ENCODE measurements at places on chromosomes 3 and 15.

DNA sequence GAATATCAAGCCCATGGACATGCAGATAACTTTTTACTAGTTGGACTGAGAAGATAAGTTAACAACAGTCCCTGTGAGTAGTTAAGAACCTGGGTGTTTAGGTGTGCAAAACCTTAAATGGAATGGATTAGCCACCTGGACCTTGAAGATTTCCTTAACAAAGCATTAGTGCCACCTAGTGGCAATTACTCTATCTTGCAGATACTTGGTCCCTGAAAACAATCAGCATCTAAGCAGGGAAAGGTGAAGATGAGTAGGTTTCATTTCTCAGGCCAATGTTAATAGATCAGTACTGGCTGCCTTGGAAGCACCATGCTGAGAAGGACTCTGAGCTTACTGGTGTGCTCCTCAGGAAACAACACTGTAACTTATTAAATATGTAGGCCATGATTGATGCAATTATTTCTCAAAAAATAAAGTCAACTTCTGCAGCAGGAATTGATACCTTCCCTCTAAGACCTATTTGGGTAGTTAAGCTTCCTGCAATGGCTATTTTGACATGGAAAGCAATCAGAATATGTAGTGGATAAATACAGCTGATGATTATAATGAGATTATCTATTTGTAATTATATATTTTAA, 329.4 kb downstream of the TBC1D5 start:
- DNase-seq: no peak

- no peak for DNase-seq
These were observed 556.6 kb downstream of the FOXP1 start for GRCh38 chr3:71026634-71027578.

- no peak for DNase-seq
These were observed 5.5 kb downstream of the ITIH3 start for GRCh38 chr3:52800079-52800478.

- DNase-seq: no peak
These were observed 21.5 kb upstream of the ZBTB38 start for GRCh38 chr3:141346839-141347238.

GRCh38 chr3:56839784-56840715, 38.3 kb upstream of the ARHGEF3 start:
- DNase-seq: no peak

DNA sequence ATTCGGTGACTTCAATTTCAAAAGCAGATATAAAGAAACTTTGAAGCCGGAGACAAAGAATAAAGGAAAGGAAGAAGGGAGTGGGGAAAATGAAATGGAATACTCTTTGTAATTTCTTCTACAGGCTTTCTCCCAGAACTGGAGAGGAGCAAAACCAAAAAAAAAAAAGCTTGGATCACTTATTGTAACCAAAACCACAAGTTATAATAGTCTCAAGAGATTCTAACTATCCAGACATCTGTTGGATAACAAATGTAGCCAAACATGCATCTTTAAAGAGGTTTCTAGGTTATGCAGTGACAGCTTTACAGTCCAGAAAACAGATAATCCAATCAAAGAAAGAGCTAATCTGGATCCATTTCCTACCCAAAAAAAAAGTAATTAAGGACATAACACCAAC, 36.2 kb downstream of the VGLL3 start:
- no peak for DNase-seq

DNA sequence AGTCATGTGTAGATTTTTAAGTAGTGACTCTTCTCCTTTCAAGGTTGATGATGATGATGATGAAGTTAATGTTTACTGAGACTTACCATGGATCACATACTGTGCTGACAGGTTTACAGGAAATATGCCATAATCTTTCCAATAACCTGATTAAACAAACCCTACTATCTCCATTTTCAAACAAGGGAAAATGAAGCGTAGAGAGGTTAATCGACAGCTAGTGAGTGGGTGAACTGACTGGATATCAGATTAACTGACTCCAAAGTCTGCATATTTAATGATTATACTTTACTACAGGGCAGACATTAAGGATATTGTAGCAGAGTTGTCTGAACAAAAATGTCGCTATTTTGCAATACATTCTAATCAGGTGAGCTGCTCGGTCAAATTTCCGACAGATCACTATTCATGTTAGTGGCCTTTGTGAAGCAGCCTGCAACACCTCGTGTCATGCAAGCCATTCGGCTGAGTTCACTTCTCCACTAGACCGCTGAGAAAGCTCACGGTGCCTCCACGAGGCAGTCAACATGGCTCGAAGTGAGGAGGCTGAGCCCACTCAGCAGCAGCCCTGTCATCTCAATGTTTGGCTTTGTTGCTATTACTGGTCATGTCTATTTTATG, 264.2 kb downstream of the NFKBIZ start:
- no peak for DNase-seq

DNA sequence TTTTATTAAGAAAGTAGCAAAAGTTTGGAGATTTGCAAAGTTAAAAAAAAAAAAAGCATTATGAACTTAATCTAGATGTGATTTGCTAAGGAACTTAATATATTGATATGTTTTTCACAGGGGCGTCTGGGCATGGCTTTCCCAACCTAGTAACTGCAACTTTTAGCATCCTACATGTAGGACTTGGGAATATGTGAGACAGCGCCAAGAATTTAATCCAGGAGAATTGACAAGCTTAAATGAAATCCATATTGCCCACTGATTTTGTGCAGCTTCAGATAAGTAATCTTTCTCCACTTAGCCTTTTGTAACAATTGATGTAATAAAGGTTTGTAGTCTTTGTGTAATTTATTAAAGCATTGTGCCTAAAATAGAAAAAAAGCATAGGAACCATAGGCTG, 982 bp upstream of the GABPB1 start:
- no peak for DNase-seq

DNA sequence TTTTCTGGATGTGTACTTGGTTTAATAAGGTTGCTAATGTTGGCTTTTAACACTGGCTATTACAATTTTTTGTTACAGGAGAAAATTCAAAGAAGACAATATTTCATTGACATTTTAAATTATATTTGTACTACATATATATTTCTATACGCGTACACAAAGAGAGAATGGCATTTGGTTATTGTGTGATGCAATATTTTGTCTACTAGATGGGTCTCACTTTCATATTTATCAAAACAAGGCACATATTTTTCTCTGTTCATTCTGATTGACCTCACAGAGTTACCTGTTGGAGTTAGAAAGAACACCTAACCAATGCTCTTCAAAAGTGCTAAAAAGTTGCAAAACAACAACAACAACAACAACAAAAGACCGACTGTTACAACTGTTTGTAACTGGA, 50.2 kb upstream of the VGLL3 start:
- DNase-seq: no peak

- peak; percentile 70 for DNase-seq
These were observed 4.5 kb downstream of the RPS17 start for GRCh38 chr15:82535566-82536408.

DNA sequence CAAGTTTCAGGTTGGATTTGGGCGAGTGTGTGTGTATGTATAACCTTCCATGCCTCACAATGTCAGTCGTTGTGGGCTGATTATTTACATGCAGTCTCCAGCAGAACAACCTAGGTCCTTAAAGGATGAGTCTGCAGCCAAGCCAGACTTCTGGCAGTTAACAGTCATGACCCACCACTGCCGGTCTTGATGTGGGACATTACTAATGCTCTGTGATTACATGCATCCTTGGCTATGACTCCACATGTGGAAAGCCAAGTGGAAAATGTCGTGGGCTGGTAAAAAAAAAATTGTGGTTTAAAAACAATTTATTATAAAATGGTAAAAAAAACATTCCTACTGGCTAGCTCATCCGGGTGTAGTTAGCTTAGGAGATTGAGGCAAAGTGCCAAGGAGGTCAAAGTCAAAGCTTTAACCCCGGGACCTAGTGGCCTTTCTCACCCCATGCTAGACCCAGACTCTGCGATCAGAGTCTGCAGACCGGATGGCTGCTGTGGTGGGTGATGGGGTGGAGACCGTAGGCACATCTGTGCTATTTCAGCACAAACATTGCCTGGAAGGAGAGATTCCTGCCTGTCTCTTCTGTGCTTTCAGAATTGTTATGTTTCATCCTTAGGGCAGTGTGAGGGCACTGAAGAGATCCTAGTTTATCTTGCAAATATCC, 6.8 kb downstream of the RARRES1 start:
- no peak for DNase-seq

GRCh38 chr15:75188499-75188898, 13.2 kb upstream of the C15orf39 start:
- no peak for DNase-seq

DNA sequence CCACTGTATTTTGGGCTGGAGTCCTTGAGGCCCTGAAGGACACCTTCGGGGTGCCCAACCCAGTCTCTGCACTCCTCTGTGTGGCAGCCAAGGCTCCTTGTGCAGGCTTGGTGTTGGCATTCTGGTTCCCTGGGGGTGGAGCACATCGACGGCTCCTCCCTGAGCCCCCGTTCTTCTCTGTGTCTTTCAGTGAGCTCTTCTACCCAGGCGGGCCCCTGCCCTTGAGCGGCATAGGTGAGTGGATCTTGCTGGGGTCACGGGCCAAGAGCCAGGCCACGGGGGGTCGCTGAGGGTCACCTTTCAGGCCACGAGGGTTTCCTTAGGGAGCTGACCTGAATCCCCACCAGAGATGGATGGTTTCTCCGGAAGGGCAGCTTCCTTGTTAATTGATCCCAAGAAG, 234.8 kb downstream of the SNRPN start:
- no peak for DNase-seq

DNA sequence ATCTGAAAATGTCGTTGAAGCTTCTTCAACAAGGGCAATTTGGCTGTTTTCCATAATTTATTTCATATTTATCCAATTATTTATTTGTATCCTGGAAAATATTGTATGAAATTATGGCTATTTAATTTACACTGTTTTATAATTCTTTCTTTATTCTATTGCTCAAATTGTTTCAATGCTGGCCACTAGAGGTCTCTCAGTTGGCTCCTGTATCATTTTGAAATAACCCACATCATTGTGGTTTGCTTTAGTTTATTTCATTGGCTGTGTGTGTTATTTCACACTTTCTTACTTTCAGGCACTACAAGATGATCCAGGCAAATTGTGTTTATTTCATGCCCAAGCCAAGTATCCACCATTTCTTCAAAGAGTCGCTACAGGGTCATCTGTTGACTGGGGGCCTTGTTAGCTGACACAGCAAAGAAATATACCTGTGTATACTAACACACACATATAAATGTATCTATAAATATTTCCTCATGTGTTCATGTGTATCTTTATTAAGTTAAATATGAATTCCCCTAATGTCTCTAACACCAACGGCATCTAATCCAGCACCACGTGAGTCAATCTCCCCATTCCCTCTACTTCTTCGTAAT, 86.2 kb downstream of the NPAP1 start:
- DNase-seq: no peak

GRCh38 chr3:186277268-186277909, 84.6 kb downstream of the DGKG start:
- no peak for DNase-seq

- no peak for DNase-seq
These were observed 4.5 kb upstream of the IQCF5 start for GRCh38 chr3:51879937-51880336.

GRCh38 chr3:55891106-55891505, 404.0 kb upstream of the WNT5A start:
- no peak for DNase-seq

DNA sequence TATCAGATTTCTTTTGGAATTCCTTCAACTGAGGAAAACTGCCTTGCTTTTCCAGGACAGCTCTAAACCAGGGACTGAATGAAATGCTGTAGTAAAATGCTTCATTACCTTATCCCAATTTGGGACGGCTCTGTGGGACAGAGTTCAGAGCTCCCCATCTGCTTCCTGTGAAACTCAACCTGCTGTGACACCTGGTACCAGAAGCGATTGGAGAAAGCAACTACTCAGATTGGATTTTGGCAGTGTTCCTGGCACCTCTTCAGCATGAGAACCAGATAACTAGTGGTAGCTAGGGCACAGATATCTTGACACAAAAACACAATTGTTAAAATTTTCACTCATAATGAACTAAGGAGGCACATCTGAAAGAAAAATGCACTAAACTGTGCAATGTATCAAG, 539.1 kb downstream of the SI start:
- DNase-seq: no peak

GRCh38 chr3:143707848-143708247, 140.4 kb downstream of the SLC9A9 start:
- no peak for DNase-seq
